ENCODE measurements at places on chromosomes 3 and 15.

GRCh38 chr3:180747805-180748361 lies 68.6 kb upstream of the CCDC39 start:
- DNase-seq = no peak

- no peak for DNase-seq
Observed at GRCh38 chr3:133676336-133677118, 14.8 kb upstream of the TOPBP1 start.

DNA sequence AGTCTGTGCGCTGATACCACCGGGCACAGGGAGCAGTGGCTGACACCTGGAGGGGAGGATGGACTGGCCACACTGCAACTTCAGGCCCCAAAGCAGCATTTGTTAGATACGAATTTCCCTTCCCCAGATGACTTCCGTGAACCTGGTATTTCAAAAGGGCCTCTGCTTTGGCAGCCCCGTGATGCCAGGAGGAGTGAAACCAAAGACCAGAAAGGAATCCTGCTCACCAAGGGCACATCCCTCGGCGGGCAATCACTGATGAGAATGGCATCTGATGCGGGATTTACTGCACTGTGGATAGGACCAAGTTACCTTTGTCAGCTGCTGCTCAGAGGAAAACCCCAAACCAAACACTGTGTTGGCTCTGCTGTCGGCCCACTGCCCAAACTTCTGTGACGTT lies 65.5 kb downstream of the WHAMM start:
- no peak for DNase-seq

DNA sequence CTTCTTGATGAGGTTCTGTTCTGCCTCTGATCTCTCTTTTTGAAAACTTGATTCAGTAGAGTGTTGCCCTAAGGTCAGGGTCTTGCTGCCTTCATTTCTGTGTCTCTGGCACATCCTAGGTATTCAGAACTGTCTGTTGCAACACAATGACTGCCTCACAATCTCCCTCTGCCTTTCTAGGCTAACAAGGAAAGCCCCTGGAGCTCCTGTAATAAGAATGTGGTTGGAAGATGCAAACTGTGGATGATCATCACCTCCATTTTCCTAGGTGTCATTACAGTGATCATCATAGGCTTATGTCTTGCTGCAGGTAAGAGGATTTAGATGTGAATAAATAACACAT lies 7.0 kb downstream of the C3orf52 start:
- DNase-seq = no peak

- no peak for DNase-seq
Observed at GRCh38 chr3:69033470-69033869, 18.7 kb downstream of the TMF1 start.

GRCh38 chr3:174826069-174826468 lies 33.1 kb upstream of the NAALADL2 start:
- DNase-seq = no peak

- DNase-seq = no peak
Observed at GRCh38 chr3:173502983-173503568, 105.5 kb downstream of the NLGN1 start.

DNA sequence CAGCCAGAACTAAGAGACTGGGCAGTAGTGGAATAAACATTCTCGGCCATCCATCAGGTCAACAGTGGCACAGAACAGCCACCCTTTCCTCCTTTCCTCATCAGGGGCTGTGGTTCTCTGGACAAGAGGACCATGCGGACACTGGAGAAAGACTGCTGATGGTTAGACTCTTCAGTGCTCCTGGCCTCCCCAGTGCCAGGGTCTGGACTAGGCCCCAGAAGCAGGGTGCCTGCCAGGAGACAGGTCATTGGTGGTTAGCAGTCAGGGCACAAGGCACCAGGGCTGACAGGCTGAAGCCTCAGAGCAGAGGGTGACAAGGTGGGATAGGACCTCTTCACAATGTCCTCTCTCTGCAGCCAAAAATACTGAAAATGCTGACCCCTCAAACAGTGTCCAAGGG lies 30.1 kb downstream of the POC1A start:
- peak; percentile 9 for DNase-seq

DNA sequence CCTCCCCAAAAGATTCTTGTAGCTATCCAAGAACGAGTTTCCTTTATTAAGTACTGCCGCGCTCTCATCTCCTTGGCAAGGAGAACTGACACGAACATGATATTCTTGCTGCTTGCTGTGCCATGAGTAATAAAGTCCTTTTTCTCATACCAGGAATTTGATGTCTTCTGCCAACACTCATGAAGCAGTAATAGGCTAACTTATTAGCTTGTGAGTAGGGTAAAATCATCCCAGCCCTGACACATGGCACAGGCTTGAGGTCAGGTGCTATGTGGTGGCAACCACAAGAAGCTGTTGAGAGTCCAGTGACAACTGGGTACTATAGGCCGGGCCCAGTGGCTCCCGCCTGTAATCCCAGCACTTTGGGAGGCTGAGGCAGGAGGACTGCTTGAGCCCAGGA lies 22.7 kb upstream of the UBXN7 start:
- DNase-seq = no peak

GRCh38 chr15:59746777-59747176 lies 57.7 kb upstream of the BNIP2 start:
- no peak for DNase-seq

DNA sequence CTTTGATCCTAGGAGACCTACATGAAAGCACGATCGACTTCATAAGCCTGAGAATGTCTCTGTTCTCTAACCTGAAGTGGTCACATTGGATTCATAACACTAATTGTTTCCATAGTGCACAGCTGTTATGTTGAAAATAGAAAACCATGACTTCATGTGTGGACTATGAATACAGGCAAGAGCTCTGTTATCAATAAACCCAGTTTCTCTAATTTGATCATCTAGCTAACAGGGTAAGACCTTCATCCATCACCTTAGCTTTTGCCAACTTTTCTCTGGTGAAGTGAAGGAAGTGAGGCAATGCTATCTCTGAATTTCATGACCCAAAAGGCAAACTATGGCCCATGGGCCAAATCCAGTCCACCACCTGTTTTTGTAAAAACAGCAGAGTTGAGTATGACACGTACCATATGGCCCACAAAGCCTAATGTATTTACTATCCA lies 27.2 kb downstream of the ABI3BP start:
- no peak for DNase-seq

GRCh38 chr3:152159328-152159727 lies 109.4 kb upstream of the MBNL1 start:
- no peak for DNase-seq

GRCh38 chr3:32557640-32558352 lies 12.9 kb downstream of the DYNC1LI1 start:
- DNase-seq = no peak

All from Right ventricle myocardium superior (tissue), 1 donor.